ENCODE measurements at places on chromosomes 2 and 18.
A peak's percentile ranks its signal among the peaks of the same experiment; 100 is the strongest.

GRCh38 chr2:197075754-197076337 lies 149.3 kb upstream of the PGAP1 start:
- DNase-seq: no peak

DNA sequence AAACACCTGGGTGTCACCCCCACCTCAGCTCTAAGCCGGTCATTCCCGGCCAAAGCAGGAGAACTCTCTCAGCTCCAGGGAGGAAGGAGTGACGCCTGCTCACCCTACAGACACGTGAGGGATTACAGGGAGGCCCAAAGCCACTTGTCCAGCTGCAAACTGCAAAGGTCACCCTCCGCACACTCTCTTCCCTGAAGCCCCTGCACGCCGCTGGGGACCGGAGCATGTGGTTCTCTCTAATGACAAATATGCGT lies 108.0 kb upstream of the ID2 start:
- DNase-seq: peak; percentile 70

- no peak for DNase-seq
Observed at GRCh38 chr2:20507166-20507692, 60.4 kb downstream of the RHOB start.

DNA sequence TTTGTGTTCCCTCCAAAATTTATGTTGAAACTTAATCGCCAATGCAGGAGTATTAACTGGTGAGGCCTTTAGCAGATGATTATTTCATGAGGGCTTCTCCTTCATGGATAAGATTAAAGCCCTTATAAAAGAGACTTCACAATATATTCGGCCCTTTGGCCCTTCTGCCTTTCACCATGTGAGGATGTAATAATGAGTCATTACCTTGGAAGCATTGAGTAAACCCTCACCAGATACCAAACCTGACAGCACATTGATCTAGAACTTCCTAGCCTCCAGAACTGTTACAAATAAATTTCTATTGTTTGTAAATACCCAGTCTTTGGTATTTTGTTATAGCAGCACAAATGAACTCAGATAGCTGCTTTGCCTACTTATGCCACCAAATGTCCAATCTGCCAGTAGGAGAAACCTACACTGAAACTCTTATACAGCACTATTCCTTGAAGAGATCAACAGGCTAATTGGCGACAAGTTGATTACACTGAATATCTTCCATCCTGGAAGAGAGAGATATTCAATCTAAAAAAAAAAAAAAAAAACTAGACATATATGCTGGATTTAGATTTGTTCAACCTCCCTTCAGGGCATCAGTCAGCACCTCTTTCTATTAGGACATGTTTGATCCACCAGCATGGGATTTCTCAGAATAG lies 125.9 kb upstream of the COL5A2 start:
- no peak for DNase-seq

DNA sequence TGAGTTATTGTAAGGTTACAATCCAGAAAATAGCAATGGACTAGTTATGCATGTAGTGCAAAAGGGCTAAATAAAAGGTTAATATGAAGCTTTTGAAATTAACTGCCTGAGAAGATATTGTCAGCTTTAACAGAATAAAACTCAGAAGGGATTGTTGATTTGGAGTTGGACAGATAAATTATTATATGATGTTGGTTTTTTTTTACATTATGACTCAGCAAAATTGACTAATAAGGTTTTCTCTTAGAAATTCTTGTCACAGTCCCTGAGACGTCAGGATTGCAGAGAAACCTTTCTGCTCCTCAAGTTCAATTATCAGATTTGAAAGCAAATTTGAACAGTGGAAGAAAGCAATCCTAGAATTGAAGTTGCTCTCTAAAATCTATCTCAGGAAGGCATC lies 946.9 kb downstream of the CBLN2 start:
- DNase-seq: no peak

GRCh38 chr2:196454492-196454891 lies 185.0 kb upstream of the CCDC150 start:
- DNase-seq: no peak

DNA sequence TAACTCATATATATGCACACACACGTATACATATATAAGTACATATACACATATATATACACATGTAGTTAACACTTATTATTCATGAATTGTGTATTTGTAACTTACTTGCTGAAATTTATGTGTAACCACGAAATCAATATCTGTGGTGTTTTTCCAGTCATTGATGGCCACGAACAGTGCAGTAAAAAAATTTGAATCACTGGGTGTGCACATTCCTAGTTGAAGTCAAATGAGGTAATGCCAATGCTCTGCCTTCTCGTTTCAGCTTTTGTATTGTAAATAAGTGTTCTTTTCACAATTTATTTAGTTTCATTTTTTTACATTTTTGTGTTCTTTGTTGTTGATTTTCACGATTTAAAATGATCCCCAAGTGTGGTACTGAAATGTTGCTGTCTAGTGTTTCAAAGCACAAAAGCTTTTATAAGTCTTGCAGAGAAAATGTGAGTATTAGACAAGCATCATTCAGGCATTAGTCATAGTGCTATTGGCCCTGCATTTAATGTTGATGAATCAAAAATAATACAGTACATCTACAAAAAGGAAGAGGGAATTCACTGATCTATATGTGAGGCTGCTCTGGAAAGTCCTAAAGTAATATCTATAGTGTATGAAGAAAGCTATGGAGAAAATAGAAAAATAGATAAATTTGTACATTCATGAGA lies 419.0 kb downstream of the DSC3 start:
- DNase-seq: no peak

- DNase-seq: no peak
Observed at GRCh38 chr2:221997100-221997499, 301.7 kb downstream of the PAX3 start.

- DNase-seq: no peak
Observed at GRCh38 chr18:68780802-68781635, 16.9 kb upstream of the CCDC102B start.

DNA sequence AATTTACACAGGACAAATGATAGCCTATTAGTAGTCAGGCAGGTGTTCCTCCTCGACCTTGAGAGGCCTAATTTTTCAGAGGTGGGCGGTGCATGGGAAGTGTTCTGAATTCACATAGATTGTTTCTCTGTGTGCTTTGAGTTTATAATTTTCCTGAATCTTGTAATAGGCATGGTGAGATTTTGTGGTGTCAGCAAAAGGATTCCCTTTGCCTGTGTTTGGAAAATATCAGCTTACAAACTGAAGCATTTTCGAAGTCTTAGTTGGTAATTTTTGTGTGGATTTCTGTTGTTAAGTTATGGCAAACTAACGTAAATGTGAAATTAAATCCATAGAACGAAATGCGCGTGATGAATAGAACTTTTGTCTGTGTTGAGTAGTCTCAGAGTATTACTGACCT lies 194.0 kb upstream of the RBMS1 start:
- peak; percentile 31 for DNase-seq

DNA sequence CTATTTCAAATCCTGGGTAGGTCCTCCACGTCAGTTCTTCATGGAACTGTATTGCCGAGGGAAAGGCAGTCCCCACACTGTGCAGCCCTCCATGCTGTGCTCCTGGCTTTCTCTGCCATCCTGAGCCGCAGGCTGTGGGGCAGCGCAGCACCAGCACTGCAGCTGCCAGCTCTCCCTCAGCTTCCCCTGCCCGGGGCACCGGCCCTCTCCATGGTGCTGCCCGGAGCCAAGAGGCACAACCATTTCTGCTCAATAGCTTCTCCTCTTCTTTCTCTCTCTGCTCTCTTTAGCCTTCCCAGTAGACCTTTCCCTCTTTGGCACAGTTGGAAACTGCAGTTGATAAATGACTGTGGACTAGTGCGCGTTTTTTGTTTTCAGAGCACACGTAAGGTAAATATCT lies 12.1 kb downstream of the ANKRD23 start:
- DNase-seq: no peak

GRCh38 chr2:98137196-98137595 lies 50.2 kb downstream of the VWA3B start:
- no peak for DNase-seq

DNA sequence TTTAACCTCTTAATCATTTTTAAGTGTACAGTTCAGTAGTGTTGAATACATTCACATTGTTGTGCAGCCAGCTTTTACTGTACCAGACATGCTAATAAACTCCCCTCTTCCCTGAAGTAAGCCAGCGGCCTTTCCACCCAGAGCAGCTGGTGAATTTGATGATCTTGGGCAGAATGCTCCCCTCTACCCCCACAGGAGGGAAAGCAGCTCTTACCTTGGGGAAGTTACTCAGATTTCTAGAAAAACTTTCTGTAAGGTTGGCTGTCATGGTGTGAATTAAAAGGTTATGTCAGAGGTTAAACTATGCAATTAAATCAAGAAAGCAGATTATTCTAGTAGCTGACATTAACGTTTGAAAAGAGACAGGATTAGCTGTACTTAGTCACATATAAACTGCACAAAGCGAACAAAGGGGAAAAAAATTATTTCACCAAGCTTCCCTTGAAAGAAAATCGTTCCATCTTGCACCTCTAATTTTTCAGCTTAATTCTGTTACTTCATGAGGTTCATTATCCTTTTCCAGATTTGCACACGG lies 398.5 kb upstream of the NRP2 start:
- no peak for DNase-seq

- no peak for DNase-seq
Observed at GRCh38 chr2:222465746-222466145, 41.4 kb downstream of the SGPP2 start.

- DNase-seq: no peak
Observed at GRCh38 chr2:226794751-226795171, 4.9 kb downstream of the IRS1 start.

GRCh38 chr2:127051116-127052056 lies 55.6 kb downstream of the BIN1 start:
- no peak for DNase-seq

DNA sequence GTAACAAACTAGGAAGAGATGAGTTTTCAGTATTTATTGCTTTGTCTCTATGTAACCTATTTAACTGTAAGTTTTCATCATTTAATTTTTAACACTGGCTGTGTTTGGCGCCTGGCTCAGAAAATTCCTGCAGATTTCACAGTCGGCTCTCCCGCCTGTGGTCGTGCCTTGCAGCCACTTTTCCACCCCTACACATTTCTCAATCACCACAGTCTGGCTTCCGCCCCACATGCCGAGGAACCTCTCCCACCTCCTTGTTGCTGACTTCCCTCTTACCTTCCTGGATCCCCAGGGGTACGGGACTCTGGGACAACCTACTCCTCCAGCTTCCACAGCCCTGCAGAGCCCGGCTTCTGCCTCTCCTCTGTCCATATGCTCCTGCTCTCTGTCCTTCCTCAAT lies 41.6 kb upstream of the MGAT4A start:
- DNase-seq: no peak

DNA sequence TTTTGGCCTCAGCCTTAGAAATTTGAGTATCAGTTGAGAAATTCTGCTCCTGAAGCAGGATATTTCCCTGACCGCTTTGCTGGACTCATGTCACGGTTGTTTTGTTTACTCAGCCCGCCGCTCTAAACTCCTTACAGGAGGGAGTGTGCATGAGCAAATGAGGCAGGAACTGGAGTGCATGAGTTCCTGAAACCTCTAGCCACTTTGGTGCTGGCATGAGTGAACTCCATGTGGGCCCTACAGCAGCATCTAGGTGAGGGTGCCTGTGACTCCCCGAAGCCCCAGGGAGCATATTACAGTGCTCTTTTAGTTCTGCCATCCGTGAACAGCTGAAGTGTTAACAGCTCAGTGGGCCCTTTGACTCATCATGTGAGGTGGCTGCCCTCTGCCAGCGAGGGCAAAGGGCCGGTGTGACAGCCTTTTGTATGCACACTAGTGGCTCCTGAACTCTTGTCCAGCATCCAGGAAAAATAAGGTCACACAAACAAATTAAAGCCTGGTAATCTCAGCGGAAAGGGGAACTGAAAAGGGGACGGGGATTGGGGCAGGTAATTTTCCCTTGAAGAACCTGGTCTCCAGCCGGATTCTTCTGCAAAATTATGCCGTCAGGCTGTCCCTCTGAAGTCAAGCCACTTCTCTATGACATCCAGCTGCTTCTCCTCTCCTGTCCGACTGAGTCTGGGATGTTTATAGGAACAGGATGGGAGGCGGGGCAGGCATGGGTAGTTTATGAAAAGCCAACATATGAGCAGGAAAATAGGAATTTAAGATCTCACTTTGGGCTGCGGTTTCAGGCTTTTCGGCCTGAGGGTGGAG lies 1668.7 kb downstream of the SUCLG1 start:
- no peak for DNase-seq

DNA sequence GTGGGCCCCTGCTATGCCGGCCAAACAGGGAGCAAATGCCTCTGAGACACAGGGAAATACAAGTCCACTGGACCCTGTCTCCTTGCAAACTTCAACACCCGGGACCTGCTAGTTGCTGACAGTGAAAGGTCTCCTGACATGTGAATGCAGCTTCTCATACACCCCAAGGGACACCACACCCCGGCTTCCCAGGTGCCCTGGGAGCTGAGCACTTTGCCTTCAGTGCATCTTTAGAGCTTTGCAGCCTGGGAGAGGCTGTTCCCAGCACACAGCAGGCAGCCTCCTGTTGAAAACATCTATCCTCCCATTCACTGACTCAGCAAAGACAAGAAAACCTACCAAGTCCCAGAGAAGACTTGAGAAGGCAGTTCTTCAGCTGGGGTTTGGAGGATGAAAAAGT lies 143.4 kb downstream of the COL6A3 start:
- no peak for DNase-seq

- DNase-seq: no peak
Observed at GRCh38 chr2:69288429-69288828, 98.6 kb downstream of the GFPT1 start.

- DNase-seq: no peak
Observed at GRCh38 chr2:52288596-52288995, 1256.7 kb upstream of the NRXN1 start.

GRCh38 chr2:238655198-238655860 lies 192.6 kb upstream of the TWIST2 start:
- DNase-seq: no peak

DNA sequence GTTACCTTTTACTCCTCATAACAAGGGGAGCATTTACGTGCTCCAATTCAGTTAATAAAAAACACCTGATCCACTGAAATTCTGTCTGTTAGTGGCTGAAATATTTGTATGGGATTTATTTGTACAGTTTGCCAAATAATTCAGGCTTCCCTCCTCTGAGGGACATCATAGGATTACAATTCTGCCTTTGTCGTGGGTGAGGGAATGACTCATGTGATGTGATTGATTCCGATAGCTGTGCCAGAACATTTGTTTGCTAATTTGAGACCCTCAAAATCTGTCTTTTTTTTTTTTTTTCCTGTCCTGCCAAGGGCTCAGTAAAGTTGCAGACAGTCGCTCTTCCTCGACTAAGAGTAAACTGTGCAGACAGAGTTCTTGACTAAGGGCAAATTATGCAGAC lies 612.6 kb upstream of the CDH2 start:
- DNase-seq: no peak

DNA sequence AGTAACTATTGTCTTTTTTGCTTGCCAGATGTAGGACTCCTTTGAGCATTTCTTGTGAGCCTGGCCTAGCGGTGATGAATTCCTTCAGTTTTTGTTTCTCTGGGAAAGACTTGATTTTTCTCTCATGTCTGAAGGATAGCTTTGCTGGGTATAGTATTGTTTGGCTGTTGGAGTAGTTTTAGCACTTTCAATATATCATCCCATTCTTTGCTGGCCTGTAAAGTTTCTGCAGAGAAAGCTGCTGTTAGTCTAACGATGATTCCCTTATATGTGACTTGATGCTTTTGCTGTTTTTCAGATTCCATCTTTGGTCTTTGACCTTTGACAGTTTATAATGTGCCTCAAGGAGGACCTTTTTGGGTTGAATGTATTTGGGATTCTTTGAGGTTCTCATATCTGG lies 12.7 kb downstream of the ZDBF2 start:
- DNase-seq: no peak

GRCh38 chr18:2985628-2986027 lies 27.3 kb downstream of the LPIN2 start:
- DNase-seq: no peak

GRCh38 chr18:62453864-62454263 lies 69.0 kb upstream of the ZCCHC2 start:
- no peak for DNase-seq

Measured in NCI-H774 (cell line).